ENCODE measurements at places on chromosomes 5 and 9.

DNA sequence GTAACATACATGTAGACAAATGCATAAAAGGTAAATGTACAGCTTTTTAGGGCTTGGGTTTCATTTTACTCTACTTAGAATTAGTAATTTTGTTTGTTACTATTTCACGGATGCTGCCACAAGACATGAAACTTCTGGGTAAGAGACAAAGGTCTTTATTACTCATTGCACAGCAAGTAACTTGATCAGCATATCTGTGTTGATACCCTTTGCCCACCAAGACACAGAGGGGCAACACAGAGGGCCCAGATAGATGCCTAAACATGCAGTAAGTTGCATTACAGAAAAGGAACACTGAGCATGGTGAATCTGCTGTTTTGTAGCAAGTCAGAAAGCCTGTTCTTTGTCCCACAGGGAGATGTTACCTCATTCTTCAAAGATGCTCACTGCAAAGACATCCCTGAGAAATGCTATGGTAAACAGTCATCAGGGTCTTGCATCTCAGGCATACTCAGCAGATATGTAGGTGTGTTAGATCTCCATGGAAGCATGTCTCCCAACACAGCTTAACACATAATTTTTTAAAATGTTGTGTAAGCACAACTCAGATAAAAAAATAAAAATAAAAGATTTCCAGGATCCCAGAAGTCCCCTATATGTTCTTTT lies 10.3 kb downstream of the ITGA2 start:
- no peak for DNase-seq

DNA sequence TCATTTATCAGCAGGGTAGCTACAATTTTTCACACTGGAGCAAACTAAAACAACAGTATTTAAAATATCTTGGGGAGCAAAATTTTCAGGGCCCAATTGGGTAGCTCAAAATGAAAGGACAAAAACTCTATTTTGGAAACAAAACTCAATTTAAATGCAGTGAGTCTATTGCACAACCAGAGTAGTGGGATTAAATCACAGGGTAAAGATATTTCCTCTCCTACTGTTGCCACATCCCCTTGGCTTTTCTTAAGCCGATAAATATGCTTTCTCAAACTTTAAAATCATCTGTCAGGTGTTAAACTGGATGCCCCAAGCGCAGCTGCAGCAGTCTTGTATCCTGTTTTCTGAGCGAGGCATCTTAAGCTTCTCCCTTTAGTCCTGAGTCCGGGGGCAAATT lies 1474.3 kb upstream of the CDH9 start:
- DNase-seq = no peak

GRCh38 chr9:113160571-113160970 lies 9.8 kb downstream of the SLC31A2 start:
- DNase-seq = no peak

DNA sequence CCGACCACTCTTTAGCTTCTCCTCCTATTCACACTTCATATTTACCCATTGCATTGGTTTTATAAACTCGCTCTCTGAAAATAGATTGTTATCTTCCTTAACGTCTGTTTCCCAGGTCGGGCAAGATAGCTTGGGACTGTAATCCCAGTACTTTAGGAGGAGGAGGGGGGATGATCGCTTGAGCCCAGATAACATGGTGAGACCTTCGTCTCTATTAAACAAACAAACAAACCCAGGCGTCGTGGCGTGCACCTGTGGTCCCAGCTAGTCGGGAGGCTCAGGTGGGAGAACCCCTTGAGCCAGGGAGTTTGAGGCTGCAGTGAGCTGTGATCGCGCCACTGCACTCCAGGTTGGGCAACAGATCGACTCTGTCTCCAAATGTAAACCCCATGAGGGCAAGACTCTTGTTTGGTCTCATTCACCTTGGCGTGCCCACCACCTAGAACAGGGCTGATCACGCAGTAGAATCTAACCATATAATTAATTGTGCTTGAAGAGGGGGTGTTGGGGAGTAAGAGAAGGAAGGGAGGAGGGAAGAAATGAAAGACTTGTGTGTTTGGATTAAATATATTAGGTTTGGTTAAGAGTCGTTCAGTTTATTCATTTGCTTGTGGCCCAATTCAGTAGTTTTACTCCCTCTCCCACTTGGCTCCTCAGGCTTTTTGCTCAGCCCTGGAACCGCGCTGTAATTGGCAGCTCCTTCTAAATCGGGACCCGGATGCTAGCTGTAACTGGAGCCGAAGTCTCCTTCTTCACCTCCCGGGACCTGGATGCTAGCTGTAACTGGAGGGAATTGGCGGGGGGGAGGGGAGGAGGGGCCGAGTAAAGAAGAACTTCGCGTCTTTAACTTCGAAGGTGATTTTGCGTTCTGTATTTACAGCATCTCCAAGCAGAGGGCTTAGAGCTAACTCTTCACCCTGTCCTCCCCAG lies 24.9 kb downstream of the CDKN2A start:
- DNase-seq = no peak

- DNase-seq = no peak
Measured at GRCh38 chr9:132117694-132118093, 38.0 kb upstream of the MED27 start.

DNA sequence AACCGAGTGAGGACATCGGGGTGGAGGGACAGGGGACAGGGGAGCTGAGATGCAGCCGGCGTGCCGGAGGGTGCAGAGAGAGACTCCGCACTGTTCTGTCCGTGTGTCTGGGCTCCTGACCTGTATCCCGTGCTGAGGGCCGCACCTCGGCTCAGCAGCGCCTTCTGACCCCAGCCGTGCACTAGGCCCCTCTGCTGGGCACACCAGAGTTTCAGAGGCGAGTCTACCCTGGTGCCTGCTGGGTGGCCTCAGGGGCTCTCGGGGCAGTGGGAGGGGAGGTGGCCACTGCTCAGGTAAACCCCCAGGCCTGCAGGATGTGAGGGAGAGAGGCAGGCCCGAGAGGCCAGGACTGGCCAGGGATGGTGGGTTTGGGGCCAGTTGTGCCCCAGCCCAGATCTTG lies 100.2 kb downstream of the RXRA start:
- no peak for DNase-seq

GRCh38 chr9:93155716-93156474 lies 21.8 kb upstream of the NINJ1 start:
- DNase-seq = peak; percentile 80

DNA sequence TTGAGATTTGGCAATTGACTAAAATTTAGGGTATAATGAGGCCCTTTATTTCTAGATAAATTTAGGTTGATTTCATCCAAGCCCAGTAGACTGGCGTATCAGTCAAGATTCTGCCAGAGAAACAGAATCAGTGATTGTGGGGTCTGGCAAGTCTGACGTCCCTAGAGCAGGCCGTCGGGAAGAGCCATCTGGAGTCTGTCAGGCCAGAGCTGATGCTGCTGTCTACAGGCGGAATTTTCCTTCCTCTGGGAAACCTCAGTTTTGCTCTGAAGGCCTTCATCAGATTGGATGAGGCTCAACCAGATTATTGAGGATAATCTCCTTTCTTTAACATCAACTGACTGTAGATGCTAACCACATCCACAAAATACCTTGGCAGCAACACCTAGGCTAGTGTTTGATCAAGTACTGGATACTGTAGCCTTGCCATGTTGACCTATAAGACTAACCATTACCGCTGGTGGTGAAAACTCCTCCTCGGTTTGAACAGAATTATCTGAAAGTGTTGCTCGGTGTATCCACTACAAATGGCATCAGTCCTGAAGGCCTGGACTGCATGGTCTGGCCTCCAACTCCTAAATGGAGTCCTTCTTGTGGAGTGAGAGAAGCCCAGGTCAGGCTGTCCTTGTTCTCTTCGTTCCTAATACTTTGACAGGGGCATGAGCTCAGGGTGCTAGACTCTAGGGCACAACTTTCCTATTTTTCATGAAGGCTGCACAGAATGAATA lies 83.2 kb upstream of the ANKH start:
- no peak for DNase-seq

GRCh38 chr5:150428106-150428876 lies 15.6 kb upstream of the CD74 start:
- DNase-seq = peak; percentile 51

DNA sequence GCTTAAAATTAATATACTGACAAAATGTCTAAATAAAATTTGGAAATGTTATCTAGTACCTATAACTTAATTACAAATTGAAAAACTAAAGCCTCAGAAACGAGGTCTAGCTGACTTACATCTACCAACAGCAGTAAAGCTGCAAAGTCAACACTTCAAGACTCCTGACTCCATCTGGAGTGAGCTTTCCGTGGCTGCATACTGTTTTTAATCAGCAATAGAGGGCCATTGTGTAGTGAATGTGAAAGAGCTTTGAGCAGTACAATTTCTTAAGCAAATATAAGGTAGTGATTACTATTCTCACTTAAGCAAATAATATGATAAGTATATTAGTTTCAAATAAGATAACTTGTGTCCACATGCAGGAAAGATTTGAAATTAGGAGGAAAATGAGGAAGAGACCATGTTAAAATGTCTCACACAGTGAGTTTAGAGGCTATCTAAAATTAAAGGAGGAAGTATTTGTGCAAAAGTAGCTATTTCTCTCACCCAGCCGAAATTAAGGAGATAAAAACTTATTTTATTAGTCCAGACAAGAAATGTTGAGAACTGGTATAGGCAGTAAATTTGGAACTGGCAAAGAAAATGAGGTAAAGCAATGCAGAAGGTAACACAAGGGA lies 6.4 kb downstream of the SPINK6 start:
- DNase-seq = no peak

DNA sequence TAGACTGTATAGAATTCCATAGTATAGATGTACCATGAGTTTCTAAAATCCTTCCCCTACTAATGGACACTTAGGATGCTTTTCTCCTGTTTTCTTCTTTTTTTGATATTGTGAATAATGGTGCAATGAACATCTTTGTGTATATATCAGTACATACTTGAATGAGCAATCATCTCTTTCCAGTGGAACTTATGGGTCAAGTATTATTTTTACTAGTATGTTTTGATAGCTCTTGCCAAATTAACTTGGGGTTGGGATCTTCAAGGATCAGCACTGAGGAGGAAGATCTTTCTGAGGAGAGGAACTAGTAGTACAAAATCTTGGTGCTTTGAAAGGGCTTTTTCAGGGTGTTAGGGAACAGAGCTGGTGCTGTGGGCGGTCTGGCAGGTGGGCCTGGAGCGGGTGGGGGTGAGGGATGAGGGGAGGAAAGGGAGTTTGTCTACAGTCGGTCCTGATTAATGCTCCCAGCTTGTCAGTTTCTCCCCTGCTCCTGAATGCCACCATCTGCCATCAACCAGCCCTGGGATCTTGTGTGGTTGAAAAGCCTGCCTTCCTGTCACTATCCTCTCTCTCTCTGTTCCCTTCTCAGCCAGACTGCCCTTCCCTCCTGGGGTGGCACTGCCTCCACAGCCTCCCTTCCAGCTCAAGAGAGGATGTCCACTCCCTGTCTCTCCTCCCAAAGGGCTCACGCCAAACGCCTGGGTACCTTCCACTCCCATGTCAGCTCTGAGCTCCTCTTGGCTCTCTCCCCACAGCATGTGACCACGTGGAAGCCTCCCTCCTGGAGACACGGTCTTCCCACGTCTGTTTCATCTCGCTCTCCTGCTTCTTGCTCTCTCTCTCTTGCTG lies 185.9 kb downstream of the DAB2IP start:
- DNase-seq = peak; percentile 21

DNA sequence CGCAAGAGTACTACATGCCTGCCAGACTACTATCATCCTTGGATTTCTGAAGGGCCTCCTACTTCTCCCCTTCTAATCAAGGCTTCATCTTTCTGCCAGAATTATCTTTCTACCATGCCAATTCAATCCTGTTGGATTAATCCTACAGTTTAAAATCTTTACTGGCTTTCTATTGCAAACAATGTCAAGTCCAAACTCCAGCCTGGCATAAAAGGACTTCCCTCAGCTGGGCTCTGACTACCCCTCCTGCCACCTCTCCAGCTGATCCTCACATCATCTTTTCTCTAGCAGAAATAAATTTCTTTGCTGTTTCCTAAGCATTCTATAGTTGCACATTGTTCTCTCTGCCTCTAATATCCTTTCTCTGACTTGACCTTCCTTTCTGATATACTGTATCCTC lies 119.7 kb upstream of the RAD23B start:
- DNase-seq = no peak

DNA sequence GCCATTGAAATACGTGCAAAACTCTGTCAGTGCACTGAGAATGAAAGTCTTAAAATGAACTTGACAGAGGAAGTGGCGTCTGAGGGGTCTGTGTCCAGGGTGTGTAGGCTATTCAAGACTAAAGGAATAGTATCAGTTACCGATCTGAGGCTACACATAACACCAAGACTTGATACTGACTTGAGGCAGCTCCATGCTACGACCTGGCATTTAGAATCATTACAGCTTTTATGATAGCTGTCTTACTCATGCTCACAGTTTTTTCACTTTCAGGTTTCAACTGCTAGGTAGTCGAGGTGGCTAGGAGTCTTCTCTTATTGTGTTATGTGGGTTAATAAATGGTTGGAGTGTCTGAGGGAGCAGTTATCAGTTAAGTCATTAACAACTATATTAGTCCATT lies 92.8 kb upstream of the SLCO6A1 start:
- DNase-seq = no peak

GRCh38 chr5:98330871-98331270 lies 442.6 kb upstream of the RGMB start:
- no peak for DNase-seq

GRCh38 chr9:18202924-18203323 lies 271.0 kb upstream of the ADAMTSL1 start:
- no peak for DNase-seq

DNA sequence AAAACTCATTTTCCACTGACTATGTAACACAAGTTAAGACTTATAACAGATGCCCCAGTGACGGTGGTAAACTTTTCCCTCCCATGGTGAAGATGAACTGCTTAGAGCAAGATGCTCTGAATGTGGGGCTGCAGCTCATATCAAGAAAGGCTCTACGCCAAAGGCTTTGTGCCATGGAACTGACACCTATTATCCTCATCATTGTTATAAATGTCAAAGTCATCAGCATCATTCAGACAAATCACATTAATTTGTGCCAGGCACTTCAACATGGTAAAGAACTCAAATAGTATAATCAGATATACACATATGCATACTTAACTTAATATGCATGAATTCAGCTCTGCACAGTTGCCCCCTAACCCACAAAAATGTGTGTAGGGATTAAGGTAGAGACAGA lies 305.9 kb upstream of the ATP10B start:
- DNase-seq = no peak

- no peak for DNase-seq
Measured at GRCh38 chr9:2874001-2874750, 30.3 kb upstream of the PUM3 start.

DNA sequence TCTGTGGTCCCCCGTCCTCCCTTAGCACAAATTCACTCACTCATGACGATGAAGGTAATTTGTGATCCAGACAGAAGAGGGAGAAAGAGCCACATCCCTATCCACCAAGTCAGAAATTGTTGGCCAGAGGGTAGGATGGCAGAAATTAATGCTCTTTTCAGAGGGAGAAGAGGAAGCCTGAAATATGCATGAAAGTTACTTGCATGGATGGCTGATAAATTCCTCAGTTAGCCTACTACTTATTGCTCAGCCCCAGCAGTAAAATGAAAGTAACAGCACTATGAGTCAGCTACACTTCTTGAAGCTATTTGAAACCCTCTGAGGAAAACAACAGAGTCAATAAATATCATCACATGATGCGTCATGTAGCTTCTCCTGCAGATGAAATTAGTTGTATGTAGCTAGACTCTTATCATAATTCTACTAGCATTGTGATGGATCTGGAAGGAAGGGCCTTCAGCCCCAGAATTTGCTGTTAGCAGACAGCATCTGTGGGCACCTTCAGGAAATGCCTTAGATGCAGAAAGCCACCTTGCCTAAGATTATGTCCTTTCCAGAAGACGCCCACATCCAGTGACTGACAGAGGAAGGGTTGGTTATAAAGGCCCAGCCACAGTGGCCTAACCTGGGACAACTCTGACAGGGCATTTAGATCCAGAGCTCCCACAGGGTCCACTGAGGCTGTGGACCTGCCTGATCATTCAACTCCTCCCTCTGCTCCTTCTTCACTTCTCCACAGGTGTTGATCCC lies 81.2 kb upstream of the CCDC112 start:
- DNase-seq = no peak
